ENCODE measurements at places on chromosomes 13 and 19. TPM values are rescaled to one million over a fixed set of nuclear protein-coding genes. Genes with fewer than 3 reads are reported as not detected.

DNA sequence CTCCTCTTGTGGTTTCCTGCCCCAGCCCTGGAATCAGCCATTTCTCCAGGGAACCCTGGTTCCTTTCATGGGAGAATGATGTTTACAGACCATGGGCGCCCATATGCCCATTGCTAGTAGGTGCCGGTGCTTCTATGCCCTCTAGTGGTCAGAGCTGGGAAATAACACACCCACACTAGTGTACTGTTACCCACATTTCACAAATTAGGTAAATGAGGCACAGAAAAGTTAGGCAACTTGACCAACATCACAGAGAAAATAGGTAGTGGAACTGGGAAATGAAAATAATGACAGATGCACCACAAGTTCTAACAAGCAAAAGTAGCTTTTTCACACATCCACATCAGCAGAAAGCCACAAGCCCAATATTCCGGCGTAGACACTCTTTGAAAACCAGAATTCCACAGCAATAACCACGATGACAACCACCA lies 1.3 kb upstream of the CEACAM3 start:
- no peaks in the 10 kb centered on the region for H3K36me3 ChIP-seq
- H3K27me3 ChIP-seq = no peaks in the 10 kb centered on the region
- no peak overlapping the region for H3K4me3 ChIP-seq
- H3K4me1 ChIP-seq = peaks cover 10% of the 10 kb centered on the region
- no peak overlapping the region for H3K27ac ChIP-seq
- peak; percentile 29 for DNase-seq

- H3K27ac ChIP-seq = no peak overlapping the region
Measured at GRCh38 chr13:98821372-98822224, 69.1 kb upstream of the SLC15A1 start.

GRCh38 chr13:107250628-107251027 lies 682.7 kb upstream of the ARGLU1 start:
- DNase-seq = no peak
- no peaks in the 10 kb centered on the region for H3K27me3 ChIP-seq
- H3K36me3 ChIP-seq = no peaks in the 10 kb centered on the region

- no peaks in the 10 kb centered on the region for H3K27me3 ChIP-seq
- H3K4me1 ChIP-seq = no peaks in the 10 kb centered on the region
- no peak overlapping the region for H3K27ac ChIP-seq
- H3K4me3 ChIP-seq = no peak overlapping the region
Measured at GRCh38 chr13:19646063-19646462, 12.6 kb downstream of the MPHOSPH8 start.

Gene ZNF540
- total RNA-seq = 0.40 TPM

GRCh38 chr19:10290357-10290875 lies 664 bp downstream of the ICAM5 start:
- peaks cover 75% of the 10 kb centered on the region for H3K4me1 ChIP-seq
- H3K27me3 ChIP-seq = no peaks in the 10 kb centered on the region
- peaks cover 2% of the 10 kb centered on the region for H3K36me3 ChIP-seq
- 0 out of 2 replicates have a peak overlapping the region, but pooled peaks have one; percentile 62 for H3K4me3 ChIP-seq
- DNase-seq = no peak

DNA sequence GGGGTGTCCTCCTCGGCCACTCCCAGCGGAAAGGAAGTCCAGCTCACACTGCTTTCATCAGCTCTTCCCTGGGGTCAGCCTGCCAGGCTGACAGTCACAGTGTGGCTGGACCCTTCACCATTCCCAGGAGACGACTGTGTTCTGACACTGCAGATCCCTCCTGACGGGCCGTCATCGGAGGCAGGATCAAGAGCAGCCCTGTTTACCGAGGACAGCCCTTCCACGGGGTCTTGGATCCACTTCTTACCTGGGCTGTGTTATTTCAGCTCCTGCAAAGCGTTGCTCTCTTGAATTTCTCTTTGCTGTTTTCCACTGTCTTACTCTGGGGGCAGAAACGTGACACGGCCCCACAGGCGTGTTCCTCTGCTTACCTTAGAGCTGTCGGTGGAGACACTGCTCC lies 149.9 kb upstream of the SOX1 start:
- H3K4me1 ChIP-seq = no peaks in the 10 kb centered on the region
- H3K27ac ChIP-seq = no peak overlapping the region
- H3K4me3 ChIP-seq = no peak overlapping the region
- DNase-seq = no peak

DNA sequence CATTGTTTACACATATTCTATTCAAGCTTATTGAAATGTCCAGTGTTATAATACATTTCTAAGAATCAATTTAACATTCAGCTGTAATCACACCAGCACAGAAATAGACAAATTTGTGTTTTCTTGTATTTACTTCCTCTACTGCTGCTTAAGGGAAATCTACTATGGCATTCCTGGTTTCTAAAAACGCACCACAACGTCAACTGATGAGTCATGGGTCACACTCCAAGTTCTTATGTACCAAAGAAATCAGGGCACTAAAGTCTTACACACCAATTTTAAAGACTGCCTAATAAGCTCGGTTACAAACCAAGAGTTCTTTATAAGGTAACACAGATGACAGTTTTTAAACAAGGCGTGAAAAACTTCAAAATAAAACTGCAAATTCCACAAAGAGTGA lies 13.2 kb downstream of the LNX2 start:
- peaks cover 45% of the 10 kb centered on the region for H3K4me1 ChIP-seq
- no peak overlapping the region for H3K4me3 ChIP-seq
- peak overlapping the region; percentile 11 for H3K27ac ChIP-seq
- peak; percentile 50 for DNase-seq

Gene ZNF554
- 3.0 TPM for total RNA-seq

GRCh38 chr13:95007322-95007721 lies 293.9 kb downstream of the ABCC4 start:
- no peaks in the 10 kb centered on the region for H3K36me3 ChIP-seq
- DNase-seq = no peak
- H3K27me3 ChIP-seq = peaks cover 2% of the 10 kb centered on the region
- no peak overlapping the region for H3K27ac ChIP-seq

DNA sequence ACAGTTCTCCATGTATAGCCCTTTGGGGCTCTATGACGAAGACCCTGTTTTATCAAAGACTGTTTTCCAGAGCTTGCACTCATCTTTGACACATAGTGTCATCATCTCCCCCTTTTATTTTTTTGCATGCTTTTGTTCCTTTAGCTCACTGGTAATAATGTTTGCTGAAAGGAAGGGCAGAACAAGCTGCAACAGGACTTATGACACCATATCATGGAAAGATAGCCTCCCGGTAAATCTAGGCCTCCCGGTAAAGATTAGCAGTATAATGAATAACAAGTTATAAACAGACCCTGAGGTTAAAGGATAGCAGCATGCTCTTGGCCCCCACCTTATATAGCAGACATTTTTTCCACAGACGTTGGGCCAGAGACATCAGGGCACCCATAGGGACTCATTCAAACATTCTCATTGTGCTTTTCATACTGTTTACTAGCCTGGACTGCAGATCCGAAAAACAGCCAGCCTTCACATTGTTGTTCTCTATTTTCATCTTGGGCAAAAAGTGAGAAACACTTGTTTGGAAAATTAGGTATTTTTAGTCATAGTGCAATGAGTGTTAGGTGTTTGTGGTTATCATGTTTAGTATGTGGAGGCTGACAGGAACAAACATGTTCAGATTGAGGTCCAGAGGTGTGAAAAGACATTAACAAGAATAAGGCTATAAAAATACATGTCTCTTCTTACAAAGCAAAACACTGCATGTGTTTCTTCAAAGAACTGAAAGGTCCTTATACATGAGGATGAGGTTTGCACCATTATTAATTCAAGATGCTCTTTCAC lies 136.9 kb upstream of the SPRY2 start:
- no peaks in the 10 kb centered on the region for H3K4me1 ChIP-seq
- H3K4me3 ChIP-seq = no peak overlapping the region
- DNase-seq = no peak
- H3K27me3 ChIP-seq = no peaks in the 10 kb centered on the region
- H3K36me3 ChIP-seq = no peaks in the 10 kb centered on the region

GRCh38 chr13:100645382-100645781 lies 29.2 kb downstream of the TMTC4 start:
- H3K27ac ChIP-seq = no peak overlapping the region
- H3K36me3 ChIP-seq = peaks cover 1% of the 10 kb centered on the region
- H3K27me3 ChIP-seq = no peaks in the 10 kb centered on the region
- no peak overlapping the region for H3K4me3 ChIP-seq
- H3K4me1 ChIP-seq = no peaks in the 10 kb centered on the region
- no peak for DNase-seq

Gene GNA15
- not detected for total RNA-seq

- H3K27me3 ChIP-seq = no peaks in the 10 kb centered on the region
- peaks cover 43% of the 10 kb centered on the region for H3K4me1 ChIP-seq
- H3K27ac ChIP-seq = no peak overlapping the region
- peaks cover 30% of the 10 kb centered on the region for H3K36me3 ChIP-seq
Measured at GRCh38 chr19:53577968-53578367, 40.0 kb downstream of the ZNF331 start.

DNA sequence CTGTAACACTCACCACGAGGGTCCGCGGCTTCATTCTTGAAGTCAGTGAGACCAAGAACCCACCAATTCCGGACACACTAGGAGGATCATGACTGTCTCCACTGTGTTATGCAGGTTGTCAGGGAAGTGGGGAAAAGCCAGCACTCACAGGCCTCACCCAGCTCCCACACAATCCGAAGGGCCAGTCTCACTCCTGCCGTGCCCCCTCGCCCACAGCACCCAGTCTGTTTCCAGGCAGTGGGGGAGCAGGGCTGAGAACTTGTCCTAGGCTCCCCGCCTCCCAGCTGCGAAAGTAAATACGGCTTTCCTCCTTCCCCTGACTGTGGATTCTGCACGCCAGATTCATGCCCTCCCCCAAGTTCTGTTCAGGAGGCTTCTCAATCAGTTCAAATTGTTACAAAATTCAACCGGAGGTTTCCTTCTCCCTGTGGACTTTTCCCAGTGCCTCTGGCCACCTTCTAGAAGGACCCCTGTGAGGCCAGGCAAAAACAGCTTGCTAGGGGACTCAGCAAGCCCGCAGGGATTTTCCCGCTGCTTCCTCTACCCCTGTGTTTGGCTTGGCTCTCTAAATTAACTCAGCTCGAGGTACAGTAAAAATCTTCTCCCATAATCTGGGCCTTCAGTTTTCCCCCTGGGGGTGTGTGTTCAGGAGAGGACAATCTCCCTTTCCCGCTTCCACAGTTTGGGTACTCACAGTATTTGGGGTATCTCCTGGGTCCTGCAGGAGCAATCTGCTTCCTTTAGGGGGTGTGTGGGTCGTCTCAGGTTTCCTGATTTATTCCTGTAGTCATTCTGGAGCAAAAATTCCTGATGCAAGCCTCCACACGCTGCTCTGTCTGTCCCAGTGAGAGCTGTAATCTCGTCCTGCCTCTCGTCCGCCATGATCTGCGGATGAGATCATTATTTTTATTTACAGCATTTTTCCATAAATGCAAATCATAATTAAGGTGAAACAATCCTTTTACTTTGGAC lies 899.8 kb downstream of the GPC5 start:
- no peak overlapping the region for H3K27ac ChIP-seq
- no peaks in the 10 kb centered on the region for H3K27me3 ChIP-seq
- DNase-seq = no peak
- no peaks in the 10 kb centered on the region for H3K36me3 ChIP-seq

Gene SCAMP4
- total RNA-seq = 10.8 TPM

Gene CNFN
- 0.35 TPM for total RNA-seq

Gene KCNRG
- total RNA-seq = 1.0 TPM

DNA sequence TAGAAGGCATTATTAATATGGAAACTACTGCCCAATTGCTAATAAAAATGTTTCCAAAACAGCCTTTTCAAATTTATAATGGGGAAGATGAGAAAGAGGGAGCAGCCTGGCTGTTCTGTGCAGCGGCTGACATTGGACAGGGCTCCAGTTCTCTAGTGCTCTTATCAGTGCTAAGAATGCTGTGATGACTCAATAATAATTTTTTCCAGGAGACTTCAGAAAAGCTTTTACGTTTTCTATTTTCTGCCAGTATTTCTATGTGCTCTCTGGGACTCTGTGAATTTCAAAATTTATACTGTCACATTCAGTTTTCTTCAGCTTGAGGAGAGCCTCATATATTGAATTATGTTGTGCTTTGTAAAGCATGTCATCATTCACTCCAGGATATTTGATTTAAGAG lies 209.6 kb downstream of the VWA8 start:
- no peaks in the 10 kb centered on the region for H3K4me1 ChIP-seq
- H3K4me3 ChIP-seq = no peak overlapping the region
- no peaks in the 10 kb centered on the region for H3K36me3 ChIP-seq
- DNase-seq = no peak

DNA sequence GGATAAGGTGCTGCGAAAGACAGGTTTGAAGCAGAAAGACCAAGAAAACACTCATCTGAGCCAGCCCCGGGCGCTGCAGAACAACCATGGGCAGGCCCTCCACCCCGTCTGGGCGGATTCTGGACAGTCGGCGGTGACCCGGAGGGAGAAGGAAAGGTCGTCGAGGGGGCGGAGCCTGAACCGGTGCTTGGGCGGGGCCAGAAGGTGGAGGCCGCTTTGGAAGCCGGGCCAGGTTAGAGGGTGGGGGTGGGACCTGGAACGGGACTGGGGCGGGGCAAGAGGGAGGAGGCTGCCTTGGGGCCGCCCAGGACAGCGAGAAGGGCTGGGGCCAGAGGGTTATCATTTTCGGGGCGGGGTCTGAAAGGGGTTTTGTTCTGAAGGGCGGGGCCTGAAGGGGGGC lies 5.0 kb upstream of the ZNF765 start:
- H3K27me3 ChIP-seq = no peaks in the 10 kb centered on the region
- no peaks in the 10 kb centered on the region for H3K36me3 ChIP-seq
- no peak overlapping the region for H3K27ac ChIP-seq
- DNase-seq = no peak
- no peak overlapping the region for H3K4me3 ChIP-seq

- no peaks in the 10 kb centered on the region for H3K36me3 ChIP-seq
- DNase-seq = no peak
- H3K4me1 ChIP-seq = no peaks in the 10 kb centered on the region
- H3K27me3 ChIP-seq = no peaks in the 10 kb centered on the region
- no peak overlapping the region for H3K4me3 ChIP-seq
- H3K27ac ChIP-seq = no peak overlapping the region
Measured at GRCh38 chr13:83007226-83007625, 875.0 kb downstream of the SLITRK1 start.

DNA sequence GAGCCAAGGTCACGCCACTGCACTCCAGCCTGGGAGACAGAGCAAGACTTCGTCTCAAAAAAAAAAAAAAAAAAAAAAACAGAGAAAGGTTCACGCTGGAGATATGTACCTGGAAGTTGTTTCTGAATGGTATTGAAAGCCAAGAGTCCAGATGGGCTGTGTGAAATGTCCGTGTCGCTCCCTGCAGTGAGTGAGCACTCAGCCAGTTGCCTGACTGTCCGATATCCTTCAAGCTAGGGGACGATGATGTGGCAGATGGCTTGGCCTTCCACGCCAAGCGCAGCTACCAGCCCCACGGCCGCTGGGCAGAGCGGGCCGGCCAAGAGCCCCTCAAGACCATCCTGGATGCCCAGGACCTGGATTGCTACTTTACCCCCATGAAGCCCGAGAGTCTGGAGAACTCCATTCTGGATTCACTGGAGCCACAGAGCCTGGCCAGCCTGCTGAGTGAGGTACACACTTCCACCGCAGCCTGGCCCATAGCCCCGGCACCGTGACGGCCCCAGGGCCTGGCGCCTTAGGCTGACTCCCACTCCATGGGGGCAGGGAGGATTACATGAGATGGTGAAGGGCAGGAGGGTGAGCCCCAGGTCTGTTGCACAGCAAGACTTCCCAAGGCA lies 11.7 kb upstream of the OVOL3 start:
- no peaks in the 10 kb centered on the region for H3K4me1 ChIP-seq
- no peak for DNase-seq
- H3K36me3 ChIP-seq = peaks cover 21% of the 10 kb centered on the region
- H3K27ac ChIP-seq = no peak overlapping the region
- no peak overlapping the region for H3K4me3 ChIP-seq
- no peaks in the 10 kb centered on the region for H3K27me3 ChIP-seq

GRCh38 chr19:6020972-6021805 lies 43.2 kb upstream of the RANBP3 start:
- no peaks in the 10 kb centered on the region for H3K36me3 ChIP-seq
- no peak overlapping the region for H3K27ac ChIP-seq
- DNase-seq = peak; percentile 19
